ENCODE measurements at places on chromosomes 1 and 21.

- DNase-seq, result peak; percentile 11
Observed at GRCh38 chr1:190479050-190479397, 1.4 kb upstream of the BRINP3 start.

DNA sequence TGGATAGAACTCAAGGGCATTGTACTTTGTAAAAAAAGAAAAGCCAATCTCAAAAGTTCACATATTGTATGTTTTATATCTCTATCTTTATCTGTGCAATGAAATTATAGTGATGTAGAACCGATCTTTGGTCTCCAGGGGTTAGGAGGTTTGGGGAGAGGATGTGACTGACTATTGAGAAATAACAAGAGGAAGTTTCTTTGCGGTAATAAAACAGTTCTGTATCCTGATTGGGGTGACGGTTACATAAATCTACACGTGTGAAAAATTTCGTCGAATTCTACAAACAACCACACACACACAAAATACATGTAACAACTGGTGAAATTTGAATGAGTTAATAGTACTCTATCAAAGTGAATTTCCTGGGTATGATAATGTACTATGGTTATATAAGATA is 10.6 kb upstream of the OR2T33 start:
- DNase-seq, result no peak

GRCh38 chr1:178120088-178120487 is 26.2 kb downstream of the RASAL2 start:
- no peak for DNase-seq

GRCh38 chr1:176545034-176545639 is 82.2 kb downstream of the PAPPA2 start:
- DNase-seq, result no peak

- no peak for DNase-seq
Observed at GRCh38 chr1:32592943-32593342, 53.7 kb downstream of the ZBTB8A start.

DNA sequence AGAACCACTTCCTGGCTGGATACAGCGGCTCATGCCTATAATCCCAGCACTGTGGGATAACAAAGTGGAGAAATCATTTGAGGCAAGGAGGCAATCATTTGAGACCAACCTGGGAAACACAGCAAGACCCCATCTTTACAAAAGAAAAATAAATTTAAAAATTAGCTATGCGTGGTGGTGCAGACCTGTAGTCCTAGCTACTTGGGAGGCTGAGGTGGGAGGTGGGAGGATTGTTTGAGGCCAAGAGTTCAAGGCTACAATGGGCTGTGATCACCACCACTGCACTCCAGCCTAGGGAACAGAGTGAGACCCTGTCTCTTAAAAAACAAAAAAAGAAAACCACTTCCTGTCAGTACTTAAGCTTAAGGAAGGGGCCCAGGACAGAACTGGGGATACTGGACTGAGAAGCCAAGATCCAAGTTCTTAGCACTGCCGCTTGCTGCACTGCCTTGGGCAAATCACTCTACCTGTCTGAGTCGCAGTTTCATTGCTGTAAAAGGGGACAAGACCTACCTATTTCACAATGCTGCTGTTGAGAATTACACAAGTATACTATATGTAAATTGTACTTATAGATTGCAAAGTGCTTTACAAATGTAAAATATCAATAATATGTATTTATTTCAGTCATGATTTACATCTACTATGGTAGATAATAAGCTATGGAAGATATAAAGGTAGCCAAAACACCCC is 154.9 kb downstream of the RERE start:
- DNase-seq, result no peak
